ENCODE measurements at places on chromosomes 1 and 21.
A peak's percentile ranks its signal among the peaks of the same experiment; 100 is the strongest.

DNA sequence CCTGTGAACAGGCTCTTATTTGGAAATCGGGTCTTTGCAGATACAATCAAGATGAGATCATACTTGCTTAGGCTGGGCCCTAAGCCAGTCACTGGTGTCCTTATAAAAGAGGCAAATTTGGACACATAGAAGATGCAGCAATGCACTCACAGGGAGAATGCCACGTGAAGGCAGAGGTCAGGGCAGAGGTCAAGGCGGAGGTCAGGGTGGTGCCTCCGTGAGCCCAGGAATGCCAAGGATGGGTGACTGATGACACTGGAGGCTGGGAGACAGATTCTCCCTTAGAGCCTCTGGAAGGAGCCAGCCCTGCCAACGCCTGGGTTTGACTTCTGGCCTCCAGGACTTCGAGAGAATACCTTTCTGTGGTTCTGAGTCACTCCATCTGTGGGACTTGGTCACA is 22.8 kb upstream of the C1orf174 start:
- no peak for DNase-seq

GRCh38 chr1:204615881-204616280 is 69.7 kb downstream of the LRRN2 start:
- no peak for DNase-seq

- no peak for DNase-seq
Measured at GRCh38 chr1:83015163-83015562, 983.8 kb downstream of the TTLL7 start.

- DNase-seq = no peak
Measured at GRCh38 chr1:241678536-241678935, 26.5 kb downstream of the WDR64 start.

DNA sequence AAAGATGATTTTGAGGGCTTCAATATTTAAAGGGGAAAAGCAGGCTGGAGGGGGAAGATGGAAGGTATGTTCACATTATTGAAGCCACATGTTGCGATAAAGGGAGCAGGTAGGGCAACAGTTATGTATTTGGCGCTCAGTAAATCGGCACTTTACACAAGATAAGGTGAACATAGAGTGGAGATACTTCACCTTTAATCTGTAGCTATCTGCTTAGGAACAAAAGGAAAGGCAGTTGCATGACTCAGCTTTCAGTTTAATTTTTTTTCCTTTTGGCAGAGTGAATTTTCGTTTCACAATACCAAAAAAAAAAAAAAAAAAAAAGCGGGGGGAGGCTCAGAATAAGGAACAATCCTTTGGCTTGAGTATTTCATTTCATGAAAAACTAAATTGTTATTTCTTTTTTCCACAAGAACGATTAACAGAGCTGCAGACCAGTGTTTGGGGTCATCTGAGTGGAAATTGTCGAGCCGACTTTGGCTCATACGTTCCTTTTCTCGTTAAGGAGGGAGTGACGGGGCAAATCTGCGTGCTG is 1.1 kb upstream of the COQ8A start:
- no peak for DNase-seq

GRCh38 chr1:9250411-9251381 is 16.1 kb downstream of the H6PD start:
- DNase-seq = no peak

DNA sequence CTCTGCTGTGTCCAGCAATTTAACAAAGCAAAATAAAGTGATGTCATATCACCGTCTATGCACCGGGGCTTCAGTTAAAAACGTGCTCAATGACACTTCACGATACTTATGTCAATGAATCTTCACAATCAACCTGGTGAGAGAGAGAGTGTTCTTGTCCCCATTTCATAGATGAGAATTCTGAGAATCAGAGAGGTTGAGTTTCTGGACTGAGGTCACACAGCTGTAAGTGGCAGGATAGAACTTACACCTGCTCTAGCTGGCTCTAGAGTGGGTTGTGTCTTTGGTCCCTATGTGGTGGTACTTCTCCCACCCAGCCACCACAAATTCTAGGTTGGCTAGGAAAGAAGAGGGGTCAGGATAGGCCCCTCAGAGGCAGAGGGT is 5.2 kb downstream of the NTRK1 start:
- no peak for DNase-seq

GRCh38 chr1:211323156-211324063 is 3.2 kb upstream of the TRAF5 start:
- DNase-seq = peak; percentile 81

GRCh38 chr1:17639703-17640340 is 100.3 kb downstream of the ARHGEF10L start:
- DNase-seq = no peak

DNA sequence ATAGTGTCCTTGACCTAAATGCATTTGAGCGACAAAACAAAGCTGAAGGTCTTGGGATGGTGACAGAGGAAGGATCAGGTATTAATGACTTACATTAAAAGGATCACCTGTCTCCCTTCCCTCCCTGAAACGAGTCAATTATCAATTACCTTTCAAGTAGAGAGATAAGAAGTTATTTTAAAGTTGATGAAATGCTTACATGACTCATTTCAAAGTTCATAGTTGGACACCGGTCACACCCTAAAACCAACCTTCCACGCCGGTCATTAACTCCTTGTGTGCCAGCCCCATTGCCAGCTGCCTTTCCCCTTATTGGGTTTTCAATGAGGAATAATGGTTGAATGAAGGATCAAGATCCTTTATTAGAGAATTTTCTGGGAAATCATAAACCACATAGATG is 129.8 kb downstream of the ZP4 start:
- DNase-seq = no peak

DNA sequence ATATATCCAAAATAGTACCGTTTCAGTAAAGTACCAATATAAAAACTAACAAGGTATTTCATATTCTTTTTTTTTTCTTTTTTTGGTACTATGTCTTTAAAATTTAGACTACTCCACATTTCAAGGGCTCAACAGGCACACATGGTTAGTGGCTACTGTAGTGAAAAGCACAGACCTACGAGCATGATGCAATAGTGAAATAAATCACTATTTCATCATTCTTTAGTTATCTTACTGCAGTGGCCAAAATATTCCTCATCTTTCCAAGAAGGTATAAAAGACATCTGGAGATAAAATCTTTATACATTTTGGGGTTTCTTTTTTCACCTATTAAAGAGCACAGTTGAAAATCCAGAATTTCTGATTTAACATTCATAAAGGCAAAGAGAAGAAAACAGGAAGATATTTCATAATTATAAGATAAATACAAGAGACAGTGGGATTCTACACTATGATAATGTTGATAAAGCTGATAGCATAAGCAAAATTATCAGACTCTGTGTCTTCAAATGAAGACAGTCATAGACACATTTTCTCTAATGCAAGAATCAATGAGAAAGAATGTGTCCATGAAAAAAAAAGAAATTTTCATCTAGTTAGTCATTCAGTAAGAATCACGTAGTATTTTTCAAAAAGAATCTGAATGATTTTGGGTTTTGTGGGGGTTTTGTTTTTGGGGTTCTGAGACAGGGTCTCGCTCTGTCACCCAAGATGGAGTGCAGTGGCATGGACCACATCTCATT is 41.9 kb downstream of the CEP170 start:
- peak; percentile 12 for DNase-seq

DNA sequence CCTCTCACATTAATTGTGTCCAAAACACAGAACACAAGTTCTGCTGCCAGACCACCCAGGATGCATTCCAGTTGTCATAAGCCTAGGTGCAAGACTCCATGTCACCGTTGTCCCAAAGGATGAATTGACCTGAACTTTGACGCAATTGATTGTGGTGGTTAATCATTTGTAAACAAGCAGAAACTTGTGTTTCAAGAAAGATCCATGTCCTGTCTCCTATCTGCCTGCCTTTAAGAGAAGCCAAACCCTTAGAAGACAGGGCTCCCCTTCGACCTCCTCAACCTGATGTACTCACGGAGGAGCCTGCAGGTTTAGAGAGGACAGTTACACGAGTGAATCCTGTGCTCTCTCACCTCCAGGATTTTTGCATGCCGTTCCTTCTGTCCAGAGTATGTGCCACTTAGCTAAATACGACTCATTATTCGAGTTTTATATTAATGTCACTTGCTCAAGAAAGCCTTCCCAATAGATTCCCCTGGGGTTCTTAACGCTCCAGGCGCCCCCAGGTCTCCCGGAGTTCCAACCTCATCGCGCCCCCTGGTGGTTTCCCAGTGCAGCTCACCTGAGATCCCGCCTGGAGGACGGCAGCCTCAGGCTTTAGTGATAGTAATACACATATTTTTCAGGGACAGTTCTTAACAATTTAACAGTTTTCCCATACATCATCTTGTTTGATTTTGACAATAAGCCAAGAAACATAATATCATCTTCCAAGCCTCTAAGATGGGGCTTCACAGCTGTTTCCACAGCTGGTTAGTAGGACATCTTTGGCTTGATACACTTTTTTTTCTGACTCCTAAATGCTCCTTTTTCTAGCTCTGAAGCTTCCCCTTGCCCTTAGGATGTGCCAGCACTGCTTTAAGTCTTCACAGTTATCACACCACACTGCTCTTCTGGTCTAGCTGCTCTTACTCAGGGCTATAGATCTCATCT is 2.4 kb upstream of the C8B start:
- DNase-seq = no peak

- no peak for DNase-seq
Measured at GRCh38 chr1:15077384-15077783, 76.2 kb upstream of the TMEM51 start.

- DNase-seq = no peak
Measured at GRCh38 chr21:24188506-24188905, 1418.8 kb downstream of the MRPL39 start.

DNA sequence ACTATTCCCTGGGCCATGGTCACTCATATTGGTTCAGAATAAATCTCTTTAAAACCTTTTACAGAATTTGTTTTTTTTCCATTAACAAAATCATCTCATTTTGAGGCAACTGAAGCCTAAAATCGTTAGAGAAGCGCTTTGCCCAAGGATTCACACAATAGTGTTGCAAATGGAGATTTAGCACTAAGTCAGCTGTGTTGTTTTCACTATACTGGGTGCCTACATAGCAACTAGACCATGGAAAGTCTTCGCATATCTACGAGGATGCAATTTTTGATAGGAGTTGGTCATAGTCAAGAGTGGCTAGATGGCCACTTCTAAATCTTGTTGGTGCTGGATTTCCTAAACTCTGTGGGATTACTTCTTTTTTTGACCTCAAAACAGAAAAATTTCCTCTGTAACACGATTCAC is 530 bp upstream of the TIPRL start:
- DNase-seq = no peak

DNA sequence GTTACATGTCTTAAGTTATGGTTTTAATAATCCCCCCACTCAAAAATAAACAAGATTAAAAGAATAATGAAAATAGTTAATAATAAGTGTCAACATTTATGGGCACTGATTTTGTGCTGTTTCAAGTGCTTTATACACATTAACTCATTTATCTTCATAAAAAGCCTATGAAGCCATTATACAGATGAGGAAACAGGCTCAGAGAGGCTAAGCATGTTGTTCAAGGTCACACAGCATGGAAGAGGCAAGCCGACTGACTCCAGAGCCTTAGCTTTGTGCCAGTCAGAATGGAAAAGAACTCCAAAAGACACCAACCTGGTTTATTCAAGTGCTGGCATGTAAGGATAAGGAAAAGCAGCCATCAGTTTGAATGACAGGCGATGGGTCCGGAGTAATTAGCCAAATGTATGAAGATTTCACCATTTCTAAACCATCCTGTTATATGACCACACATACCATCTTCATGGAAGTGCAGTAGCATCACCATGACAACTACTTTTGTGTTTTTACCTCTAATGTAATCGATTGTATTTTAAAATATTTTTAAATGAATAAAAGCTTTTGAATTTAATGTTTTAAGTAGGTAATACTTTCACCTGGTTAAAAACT is 14.4 kb upstream of the ID3 start:
- no peak for DNase-seq

- DNase-seq = peak; percentile 32
Measured at GRCh38 chr1:246417152-246417812, 89.8 kb downstream of the SMYD3 start.

DNA sequence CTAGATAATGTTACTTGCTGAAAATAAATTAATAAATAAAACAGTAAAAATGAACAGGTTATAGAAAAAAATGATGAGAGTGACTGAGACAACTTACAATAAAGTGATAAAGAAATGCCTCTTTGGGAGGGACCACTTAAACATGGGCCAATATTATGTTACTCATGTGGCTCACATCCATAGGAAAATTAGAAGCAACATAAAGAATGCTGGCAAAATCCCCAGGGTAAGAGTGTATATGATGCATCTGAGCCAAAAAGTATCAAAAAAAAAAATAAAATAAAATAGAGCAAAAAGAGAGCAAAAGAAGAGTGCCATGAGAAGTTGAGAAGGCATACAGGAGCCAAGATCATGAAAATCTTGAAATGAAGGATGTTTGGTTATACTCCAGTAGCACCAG is 818.0 kb downstream of the LTN1 start:
- DNase-seq = no peak

- peak; percentile 46 for DNase-seq
Measured at GRCh38 chr1:212515329-212515760, 82.6 kb downstream of the NENF start.

DNA sequence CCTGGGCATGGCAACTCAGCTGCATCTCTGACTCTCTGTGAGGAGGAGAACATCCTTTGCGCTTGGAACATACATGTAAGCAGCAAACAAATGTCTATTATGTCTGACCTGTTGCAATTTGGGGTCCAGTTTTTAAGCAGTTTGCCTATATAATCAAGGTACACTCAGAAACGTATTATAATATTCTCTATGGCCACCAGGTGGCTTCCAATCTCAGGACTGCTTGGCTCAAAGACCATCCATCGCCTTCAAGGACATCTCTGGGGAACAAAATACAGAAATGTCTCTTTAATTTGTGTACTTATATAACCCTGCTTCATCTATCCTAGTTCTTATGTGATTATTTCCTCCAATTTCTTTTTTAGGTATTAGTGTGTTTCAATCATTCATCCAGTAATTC is 227.2 kb downstream of the OLFM3 start:
- DNase-seq = peak; percentile 5

DNA sequence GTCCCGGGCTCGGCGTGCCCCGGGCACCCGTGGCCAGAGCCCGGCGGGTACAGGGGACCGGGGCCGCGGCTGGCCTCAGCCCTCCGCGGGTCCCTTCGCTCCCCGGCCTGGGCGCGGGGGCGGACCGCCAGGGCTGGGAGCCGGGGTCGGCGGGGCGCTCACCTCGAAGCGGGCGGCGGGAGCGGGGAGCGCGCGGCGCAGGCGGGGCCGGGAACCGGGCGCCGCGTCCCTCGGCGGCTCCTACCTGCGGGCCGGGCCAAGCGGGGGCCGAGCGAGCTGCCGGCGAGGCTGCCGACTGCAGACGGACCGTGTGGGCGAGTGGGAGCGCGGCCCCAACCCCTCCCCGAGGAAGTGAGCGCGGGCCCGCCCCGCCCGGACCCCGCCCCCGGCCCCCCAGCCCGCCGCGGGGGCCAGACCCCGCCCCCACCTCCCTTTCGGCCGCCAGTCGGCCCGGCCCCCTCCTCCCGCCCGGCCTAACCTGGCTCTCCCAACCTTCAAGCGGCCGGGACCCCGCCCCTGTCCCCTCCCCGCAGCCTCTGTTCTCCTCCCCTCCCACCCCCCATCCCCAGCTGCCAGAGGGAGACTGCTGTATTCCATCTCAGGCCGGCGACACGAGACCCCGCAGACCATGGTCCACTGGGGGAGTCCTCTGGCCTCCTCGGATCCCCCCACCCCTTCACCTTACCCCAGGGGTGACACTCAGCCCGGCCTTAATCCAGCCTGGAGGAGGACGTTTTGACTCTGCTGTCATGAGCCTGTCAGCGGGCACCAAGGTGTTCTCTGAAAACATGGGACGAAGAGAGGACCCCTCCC is at the start of gene FHL3:
FHL3 (minus strand) TSS at position 320 of the 813 bp plus-strand sequence. CDS start 6,102 bp downstream, outside the sequence.
- peak; percentile 84 for DNase-seq

- no peak for DNase-seq
Measured at GRCh38 chr1:160744852-160745520, 5.9 kb downstream of the SLAMF7 start.

GRCh38 chr1:47317841-47318240 is 3.9 kb upstream of the STIL start:
- peak; percentile 72 for DNase-seq
